Stimulated activated CD4-positive, alpha-beta T cell treated with anti-CD3 and anti-CD28 coated beads, TNF-alpha, amount 100 ng/mL, for 24 hours (primary cell): ENCODE measurements at places on chromosomes 11 and 22.

- DNase-seq: no peak
Observed at GRCh38 chr11:45739866-45740265, 65.1 kb upstream of the SLC35C1 start.

DNA sequence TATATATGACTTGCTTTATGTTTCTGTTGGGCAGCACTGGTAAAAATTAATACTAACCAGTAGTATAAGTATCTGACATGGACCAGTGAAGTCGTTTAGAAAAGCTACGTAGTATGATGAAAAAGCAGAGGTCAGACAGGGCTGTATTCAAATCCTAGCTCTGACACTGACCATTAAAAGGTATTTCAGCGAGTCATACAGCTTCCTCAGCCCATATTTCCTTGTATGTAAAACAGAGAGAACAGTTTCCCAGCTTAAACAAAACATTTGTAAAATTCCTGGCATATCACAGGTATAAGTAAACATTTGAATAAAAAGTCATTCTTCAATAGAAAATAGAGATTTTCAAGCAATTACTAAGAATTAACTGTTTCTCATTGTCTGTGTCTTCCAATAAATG lies 4.2 kb downstream of the NOX4 start:
- no peak for DNase-seq

DNA sequence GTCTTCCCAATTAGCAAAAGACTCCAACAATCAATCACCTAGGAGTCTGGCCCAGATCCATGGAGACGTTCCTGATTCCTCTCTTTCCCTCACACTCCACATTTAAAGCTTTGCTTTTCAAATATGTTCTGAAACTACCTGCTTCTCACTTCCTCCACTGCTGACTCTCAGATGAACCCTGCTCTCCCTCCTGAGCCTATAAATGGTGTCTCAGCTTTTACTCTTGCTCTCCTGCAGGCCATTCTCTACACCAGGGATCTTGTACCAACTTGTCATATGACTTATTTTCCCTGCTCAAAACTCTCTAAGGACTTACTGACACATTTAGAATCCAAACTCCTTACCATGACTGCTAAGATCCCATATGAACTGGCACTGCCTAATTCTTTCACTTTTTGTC lies 138.4 kb upstream of the DDI1 start:
- DNase-seq: no peak

DNA sequence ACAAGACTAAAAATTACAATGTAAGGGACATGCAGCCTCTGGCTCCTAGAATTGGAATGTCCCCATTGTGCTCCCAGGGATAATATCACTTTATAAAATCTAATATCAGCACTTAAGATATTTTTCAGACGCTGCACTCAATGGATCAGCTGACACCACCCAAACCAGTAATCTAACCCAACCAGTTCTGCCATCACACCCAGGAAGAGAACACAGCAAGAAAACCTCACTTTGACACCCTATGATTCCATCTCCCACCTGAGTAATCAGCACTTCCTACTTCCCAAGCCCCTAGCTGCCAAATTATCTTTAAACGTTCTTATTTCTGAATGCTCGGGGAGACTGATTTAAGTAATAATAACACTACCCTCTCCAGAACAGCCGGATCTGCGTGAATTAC lies 2.6 kb downstream of the CASP4 start:
- DNase-seq: no peak

DNA sequence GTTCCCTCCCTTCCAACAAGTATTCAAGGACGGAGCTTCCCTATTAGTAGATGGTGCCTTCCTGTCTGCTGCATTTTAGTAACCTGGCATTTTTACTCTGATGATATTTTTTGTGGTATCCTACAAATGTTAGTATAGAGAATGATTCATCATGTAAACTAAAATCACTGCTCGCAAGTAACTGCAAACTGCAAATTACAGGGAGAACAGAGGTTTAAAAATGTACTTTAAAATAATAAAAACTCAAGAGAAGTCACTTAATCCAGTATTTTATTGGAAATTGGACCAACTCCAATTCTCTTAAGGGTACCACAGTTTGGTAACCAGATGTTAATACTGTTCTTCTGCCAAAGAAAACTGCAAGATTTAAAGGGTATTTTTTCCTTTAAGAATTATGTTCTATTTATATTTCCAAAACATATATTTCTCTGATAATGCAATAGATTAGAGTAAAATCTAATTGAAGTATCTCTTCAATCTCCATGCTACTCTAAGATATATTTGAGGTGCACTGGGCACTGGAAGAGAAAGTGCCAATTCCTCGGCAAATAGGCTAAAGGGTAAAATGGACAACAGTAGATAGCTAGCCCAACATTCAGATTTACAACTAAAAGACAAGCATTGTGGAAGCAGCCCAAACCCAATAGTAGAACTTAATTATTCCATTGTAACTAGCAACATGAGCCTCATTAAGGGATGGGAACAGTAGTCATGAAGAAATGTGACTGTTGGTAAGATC lies 298.0 kb downstream of the TTC28 start:
- DNase-seq: no peak

DNA sequence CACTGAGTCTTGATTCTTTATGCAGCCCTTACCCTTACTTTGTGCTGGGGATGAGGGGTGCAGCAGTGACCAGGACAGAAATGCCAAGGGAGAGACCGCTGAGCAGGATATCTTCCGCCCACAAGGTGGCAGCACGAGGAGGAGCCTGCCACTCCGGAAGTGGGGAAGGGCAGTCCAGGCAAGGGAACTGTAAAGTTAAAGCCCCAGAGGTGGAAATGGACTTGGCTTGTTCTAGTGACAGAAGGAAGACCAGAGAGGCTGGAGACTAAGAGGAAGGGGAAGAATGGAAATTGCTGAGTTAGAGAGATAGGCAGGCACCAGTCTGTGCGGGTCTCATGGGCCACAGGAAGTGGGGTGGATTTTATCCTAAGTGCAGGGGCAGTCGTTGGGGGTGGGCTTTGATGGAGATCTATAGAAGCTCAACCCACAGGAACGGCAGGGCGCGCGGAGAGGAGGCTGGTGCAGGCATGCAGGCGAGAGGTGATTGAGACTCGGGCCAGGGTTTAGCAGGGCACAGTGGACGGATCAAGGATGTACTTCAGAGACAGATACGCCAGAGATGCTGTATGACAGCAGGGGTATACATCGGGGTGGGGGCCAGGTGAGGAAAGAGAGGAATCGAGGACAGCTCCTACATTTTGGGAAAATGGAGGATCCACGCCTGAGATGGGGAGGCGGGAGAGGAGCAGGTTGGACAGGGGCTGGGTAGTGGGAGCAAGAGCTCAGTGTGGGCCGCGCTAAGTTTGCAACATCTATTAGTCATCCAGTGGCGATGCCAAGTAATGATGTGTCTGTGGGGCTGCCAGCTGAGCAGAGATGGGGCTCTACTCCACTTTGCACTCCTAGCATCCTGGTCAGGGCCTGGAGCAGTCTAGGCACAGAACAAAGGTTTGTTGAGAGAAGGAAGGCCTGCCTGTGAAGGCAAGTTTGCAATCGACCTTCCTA lies 3.3 kb upstream of the GRK2 start:
- DNase-seq: peak; percentile 70

- no peak for DNase-seq
Observed at GRCh38 chr11:83816572-83817187, 530.5 kb upstream of the CCDC90B start.

- no peak for DNase-seq
Observed at GRCh38 chr11:74681686-74682651, 49.3 kb downstream of the CHRDL2 start.

DNA sequence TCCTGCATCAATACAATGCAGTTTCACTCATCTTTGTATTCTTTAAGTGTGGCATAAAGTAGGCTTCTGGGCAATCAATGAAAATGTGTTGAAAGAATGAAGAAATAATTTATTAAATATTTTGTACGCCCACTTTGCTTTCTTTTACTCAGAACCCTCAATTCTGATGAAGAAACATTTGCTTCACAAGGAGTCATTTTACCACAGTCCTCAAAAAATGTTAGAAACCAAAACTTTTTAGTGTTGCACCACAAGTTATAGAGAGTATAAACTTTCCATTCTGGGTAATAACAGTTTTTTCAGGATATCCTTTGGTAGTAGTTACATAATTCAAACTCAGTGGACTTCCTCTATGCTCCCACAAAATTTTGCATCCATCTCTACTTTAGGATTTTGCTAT lies 360.5 kb downstream of the DLG2 start:
- DNase-seq: no peak

DNA sequence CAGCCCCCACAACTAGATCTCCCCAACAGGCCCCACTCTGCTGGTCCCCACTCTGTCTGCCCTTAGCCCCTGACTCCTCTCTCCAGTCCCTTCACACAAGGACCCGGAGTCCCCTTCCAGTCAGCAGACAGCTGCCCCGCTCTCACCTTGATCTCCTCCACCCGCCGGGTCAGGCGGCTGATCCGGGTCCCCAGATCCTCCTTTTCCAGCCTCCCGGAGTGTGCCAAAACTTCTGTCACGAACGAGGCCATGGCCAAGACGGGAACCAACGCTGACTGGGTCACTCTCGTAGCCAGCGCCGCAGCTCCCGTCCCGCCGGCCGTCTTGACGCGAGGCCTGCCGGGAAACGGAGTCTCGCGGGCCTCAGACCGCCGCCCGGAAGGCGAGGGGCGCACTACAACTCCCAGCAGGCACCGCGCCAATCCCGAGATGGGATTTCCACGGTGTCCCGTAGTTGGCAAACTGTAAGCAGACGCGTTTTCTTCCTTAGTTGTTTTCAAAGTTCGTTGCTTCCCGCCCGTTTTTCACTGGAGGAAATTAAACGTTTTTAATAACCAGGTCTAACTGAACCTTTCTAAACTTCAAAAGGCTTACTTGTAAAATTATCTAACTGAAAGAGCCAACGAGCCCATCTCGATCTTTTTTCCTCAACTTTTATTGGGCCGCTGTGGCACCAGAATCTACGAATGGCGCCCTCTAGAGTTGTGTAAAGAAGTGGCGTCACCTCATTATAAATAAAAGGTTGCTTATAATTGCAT lies at the start of gene ZW10:
Gene ZW10 (minus strand): TSS at position 277 of the 758 bp plus-strand sequence. CDS start 26 bp downstream, at position 251.
- peak; percentile 92 for DNase-seq

- no peak for DNase-seq
Observed at GRCh38 chr11:72621008-72621610, 53.1 kb downstream of the PDE2A start.

GRCh38 chr22:35310556-35311550 lies 11.2 kb downstream of the TOM1 start:
- no peak for DNase-seq

- DNase-seq: no peak
Observed at GRCh38 chr11:78730267-78730824, 155.7 kb upstream of the NARS2 start.

- DNase-seq: no peak
Observed at GRCh38 chr11:15651033-15651432, 536.3 kb downstream of the INSC start.

DNA sequence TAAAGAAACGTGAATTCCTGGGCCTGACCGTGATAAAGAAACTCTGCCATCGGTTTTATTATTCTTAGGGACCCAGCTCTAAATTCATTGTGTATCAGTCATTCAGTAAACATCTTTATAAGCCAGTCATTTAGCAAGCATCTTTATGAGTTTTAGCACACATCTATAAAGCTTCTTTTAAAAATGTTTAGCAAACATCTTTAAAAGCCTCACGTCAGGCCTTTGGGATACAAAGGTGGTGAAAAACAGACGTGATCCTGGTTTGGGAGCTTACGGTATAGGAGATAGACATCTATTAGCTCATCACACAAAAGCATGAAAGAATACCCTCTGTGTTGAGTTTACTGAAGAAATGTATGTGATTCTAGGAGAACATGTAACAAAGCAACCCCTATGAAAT lies 320.2 kb downstream of the LARGE1 start:
- DNase-seq: no peak

GRCh38 chr11:86184728-86185380 lies 59.7 kb upstream of the EED start:
- DNase-seq: no peak

DNA sequence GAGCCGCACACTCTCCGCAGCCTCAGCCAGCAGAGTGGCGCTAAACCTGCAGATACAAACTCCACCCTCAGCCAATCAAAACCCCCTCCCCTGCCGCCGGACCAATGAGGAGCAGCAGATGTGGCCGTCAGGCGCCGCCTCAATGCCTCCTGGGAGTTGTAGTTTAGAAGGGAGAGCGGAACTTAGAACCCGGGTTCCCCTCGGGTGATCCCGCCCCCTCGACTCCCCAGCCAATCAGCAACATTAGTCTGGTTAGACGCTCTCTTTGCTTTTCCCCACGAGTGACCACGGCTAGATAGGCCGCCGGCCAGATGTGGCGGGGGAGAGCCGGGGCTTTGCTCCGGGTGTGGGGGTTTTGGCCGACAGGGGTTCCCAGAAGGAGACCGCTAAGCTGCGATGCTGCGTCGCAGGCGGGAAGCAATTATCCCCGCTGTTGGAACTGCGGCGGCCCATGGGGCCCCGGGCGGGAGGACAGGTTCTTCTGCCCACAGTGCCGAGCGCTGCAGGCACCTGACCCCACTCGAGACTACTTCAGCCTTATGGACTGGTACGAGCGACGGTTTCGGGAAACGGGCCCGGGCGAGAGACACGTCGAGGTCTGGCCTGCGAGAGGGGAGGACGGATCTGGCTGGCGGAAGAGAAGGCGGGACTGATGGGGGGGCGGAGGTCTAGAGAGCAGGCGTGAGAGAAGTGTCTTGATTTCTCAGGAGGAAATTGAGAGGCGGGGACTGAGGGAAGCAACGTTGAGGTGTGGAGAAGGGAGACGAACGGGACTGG lies at the start of the genes CHEK2 and HSCB:
Gene CHEK2 (minus strand): TSS at position 36 of the 777 bp plus-strand sequence. CDS start 7,099 bp downstream, outside the sequence.
Gene HSCB (plus strand): TSS at position 255 of the 777 bp plus-strand sequence. CDS start 57 bp downstream, at position 312.
- DNase-seq: peak; percentile 94

- DNase-seq: no peak
Observed at GRCh38 chr11:73396985-73397384, 20.8 kb downstream of the RELT start.

DNA sequence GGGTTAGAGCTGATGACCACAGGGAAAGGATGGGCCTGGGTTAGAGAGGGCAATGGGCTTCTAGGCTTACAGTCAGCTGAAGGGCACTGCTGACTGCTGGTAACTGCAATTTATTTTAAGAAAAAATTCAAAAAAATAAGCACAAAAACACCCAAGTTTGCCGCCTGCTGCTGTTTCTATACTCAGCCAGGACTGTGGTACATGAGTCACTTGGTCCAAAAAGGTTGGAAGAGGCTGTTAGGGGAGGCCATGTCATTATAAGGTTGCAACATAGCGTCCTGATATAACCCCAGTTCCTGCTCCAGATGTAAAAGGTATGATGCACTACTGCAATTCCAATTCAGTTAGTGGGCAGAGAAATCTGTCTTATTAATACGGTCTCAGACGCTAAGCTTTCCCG lies 98.9 kb downstream of the ETS1 start:
- no peak for DNase-seq

- no peak for DNase-seq
Observed at GRCh38 chr11:10311802-10312201, 6.9 kb downstream of the ADM start.

DNA sequence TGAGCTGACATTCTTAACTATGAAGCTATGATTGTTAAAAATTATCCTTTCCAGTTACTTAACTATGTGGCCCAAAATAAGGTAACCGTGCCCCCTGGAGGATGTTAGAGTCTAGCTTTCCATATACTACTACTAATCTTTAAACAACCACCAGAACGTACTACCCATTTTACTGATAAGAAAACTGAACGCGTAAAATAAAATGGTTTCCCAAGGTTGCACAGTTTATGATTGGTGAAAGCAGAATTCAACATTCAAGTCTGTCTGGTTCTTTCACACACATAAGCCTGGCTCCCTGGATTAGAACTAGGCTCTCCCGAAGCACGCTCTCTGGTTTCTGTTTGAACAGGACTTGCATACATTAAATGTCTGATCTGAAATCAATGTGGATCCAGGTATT lies 437.8 kb upstream of the CCDC90B start:
- DNase-seq: no peak

- DNase-seq: no peak
Observed at GRCh38 chr22:49185312-49185969, 642.2 kb downstream of the BRD1 start.
